ENCODE measurements at places on chromosomes 5 and 9.

DNA sequence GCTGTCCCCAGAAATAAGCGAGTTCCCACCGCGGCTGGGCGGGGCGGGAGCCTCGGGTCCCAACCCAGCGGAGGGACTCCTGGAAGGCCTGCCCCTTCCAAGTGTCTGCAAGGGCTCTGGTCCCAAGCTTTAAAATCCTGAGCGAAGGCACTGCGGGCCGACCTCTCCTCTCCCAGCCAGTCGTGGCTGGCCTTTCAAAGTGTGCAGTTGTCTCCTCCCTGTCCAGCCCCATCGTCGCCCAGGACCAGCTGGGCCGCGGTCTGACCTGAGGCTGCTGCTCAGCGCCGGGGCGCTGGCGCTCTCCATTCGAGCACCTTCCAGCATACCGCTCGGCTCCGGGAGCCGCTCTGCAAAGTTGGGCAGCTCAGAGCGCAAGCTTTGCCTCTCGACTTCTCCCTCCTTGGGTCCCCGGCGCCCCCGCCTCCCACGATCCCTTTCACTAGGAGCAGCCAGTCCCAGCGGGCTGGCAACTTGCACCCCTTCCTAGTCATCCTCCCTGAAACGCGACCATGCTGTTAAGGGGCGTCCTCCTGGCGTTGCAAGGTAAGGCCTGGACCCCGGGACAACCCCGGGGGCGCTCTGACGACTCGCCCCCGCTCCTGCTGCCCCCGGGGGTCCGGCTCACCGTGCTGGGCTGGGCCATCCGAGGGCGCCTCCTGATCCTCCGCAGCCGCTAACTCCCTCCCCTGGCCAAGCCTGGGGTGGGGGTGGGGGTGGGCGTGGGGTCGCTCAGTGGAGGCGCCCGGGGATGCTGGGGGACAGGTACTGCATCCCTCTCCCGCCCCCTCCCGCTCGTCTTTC is at the start of gene MAMDC2:
TSS of gene MAMDC2 (plus strand) at position 160 of the 801 bp plus-strand sequence. CDS start at position 510, 350 bp downstream.
- DNase-seq, result no peak

- no peak for DNase-seq
These were observed 266.6 kb downstream of the PIK3R1 start for GRCh38 chr5:68482199-68482598.

- DNase-seq, result no peak
These were observed 353.0 kb upstream of the KLF4 start for GRCh38 chr9:107842530-107842929.

GRCh38 chr5:37217976-37218375 is 31.2 kb downstream of the CPLANE1 start:
- DNase-seq, result no peak

DNA sequence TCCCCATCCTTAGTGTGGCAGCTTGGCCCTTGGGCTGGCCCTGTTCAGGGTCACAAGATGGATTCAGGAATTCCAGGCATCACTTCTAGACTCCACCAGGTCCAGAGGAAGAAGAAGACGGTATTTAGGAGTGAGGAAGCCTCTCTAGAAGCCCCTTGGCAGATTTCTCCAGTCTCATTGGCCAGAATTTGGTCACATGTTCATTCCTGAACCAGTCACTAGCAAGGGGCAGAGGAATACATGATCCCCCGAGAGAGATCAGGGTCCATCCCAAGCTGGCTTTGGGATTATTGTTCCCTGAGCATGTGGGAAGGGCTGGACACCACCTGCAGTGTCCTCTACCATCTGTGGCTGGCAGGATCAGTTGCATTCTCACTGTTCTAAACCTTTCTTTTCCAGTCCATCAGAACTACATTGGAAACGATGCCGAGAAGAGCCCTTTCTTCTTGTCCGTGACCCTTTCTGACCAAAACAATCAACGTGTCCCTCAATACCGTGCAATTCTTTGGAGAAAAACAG is 48.5 kb downstream of the GARNL3 start:
- no peak for DNase-seq

DNA sequence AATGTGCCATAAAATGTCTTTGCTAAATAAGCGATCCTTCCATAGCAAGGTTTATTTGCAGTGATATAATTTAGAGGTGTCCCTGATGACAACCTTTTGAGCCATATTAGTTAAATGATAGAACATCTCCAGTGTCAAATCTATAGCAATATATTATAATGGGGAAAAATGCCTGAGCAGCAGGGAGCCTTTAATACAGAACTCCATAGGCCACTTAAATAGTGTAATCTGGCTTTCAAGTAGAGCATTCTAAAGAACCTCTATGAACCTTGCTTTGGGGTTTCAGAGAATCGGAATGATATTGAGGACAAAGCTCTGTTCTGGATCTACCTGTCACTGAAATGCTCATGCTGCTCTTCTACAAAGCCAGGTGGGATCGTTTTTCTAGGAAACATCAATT is 96.7 kb upstream of the MEF2C start:
- no peak for DNase-seq

- DNase-seq, result no peak
These were observed 42.5 kb downstream of the SAXO1 start for GRCh38 chr9:18990494-18990893.

DNA sequence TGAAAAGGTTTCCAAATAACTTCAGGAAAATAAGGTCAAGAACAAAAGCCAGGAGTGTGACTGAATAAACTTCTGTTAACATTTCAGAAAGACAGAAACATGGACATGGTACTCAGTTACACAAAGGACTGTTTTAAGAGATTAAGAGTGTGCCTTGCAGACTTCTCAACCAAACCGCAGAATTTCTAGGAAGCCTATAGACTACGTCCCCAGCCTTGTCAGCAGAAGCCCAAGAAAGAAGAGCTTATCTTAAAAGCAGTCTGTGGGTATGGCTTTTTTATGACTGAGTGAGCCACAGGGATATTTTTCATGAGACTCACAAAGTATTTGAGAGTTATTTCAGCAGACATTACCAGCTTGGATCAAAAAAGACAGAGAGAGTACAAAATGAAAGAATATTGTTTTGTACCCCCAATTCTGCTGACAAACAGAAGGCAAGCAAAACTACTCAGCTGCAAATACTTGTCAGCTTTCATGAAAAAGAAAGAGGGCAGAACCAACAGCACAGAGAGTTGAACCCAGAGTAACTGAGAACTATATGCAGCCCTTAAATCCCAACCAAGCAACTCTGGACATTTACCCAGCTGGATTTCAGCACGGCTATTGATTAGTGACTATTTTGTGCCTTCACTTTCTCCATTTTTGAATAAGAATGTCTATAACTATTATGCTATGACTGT is 711.0 kb upstream of the CTNND2 start:
- no peak for DNase-seq

GRCh38 chr9:37675661-37676060 is 24.9 kb downstream of the FRMPD1 start:
- DNase-seq, result no peak

- DNase-seq, result no peak
These were observed 21.1 kb downstream of the AP3B1 start for GRCh38 chr5:78273436-78273835.

DNA sequence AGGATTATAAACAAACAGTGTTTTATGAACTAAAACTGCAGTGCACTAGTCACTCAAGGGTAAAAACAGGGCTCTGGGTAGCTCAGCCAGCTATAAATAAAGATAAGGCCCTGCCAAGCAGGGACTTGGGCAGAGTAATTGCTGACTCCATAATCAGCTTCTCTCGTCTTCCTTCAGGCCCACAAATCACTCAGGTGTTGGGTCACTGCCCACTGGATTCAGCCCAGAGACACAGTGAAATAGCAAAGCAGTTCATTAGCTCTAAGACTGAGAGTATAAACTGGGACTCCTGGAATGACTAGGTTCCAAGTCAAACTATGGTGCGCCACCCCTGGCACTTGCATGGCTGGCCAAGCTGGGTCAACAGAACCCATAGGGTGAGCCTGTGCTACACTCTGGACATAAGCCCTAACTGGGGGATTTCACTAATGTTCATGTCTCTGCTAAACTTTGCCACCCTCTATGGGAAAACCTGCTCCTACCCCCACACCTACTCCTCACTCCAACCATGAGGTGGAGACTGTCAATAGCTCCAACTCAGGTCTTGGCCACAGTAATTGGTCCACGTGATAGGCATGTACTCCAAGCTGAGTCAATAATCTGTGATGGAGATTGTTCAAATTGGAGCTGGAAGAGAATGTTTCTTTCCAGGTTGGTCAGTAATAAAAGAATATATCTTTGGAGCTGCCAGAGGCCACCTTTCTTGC is 158.5 kb downstream of the SLIT3 start:
- peak; percentile 78 for DNase-seq

- DNase-seq, result no peak
These were observed 651.2 kb upstream of the CCNG1 start for GRCh38 chr5:162786234-162786633.

DNA sequence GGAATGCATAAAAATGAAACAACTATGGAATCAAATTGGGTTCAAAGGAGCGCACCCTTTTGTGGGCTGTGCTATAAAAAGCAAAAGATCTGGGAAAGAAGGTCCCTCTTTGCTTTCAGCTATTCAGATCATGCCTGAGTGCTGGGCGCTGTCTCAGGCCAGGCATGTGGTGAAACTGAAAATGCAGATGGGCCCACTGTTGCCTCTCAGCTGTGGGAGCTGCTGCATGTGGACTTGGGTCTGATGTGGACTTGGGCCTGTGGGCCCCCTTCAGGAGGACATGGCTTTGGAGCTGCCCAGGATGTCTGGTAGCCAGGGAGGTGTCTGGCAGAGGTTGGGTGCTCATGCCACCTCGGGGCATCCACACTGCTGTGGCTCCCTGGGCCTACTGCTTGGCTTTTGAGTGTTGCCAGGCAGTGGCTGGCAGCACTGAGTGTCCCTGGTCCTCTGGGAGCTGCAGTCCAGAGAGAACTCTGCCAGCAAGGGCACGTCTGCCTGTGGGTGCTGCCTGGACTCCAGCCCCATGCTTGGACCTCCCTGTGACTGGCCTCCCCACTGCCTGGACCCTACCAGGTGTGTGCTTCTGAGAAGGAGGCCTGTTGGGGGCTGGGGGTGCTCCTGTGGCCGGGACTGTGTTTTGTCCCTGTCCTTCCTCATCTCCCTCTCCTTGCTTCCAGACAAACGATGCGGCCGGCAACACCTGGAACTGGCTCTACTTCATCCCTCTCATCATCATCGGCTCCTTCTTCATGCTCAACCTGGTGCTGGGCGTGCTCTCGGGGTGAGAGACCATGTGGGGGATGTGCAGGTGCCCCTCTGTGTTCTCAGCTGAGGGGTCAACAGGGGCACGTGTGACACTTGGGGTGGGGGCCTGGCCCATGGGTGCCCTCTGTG is 74.3 kb downstream of the CACNA1B start:
- DNase-seq, result no peak

DNA sequence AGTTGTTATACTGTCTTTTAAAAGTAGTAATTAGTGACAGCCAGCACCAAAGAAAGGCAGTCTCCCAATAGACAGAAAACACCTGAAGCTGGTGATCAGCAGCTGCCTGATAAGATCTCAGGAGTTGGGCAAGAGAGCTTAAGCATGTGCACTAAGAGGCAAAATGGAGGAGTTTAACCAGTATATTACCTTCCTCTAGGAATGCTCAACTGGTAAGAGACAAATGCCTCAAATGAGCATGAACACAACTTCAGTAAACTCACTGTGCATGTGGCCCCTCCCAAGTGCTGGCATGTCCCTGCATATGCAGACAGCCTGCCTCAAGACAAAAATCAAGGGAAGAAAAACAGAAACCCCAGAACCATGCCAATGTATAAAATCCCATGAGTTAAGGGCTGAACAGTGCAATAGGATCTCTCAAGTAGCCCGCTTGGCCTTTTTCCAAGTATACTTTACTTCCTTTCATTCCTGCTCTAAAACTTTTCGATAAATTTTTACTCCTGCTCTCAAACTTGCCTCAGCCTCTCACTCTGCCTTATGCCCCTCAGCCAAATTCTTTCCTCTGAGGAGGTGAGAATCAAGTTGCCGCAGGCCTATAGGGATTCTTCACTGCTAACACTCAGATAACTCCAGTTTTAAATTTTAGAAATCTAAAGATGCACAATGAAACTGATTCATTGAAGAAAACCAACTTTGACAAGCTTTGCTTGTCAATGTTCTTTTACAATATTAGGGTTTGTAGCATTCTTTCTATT is 724.8 kb upstream of the RIOK2 start:
- DNase-seq, result no peak

GRCh38 chr5:82760856-82761255 is 316.3 kb downstream of the TMEM167A start:
- DNase-seq, result no peak

DNA sequence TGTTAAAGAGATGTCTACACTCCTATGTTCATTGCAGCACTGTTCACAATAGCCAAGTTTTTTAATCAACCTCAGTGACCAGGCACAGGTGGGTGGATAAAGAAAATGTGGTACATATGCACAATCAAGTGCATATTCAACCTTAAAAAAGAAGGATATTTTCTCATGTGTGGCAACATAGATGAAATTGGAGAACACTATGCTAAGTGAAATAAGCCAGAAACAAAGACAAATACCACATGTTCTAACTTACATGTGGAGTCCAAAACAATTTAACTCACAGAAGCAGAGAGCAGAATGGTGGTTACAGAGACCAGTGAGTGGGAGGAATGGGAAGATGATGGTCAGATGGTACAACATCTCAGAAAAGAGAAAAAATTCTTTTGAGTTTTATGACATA is 31.8 kb downstream of the ANXA1 start:
- DNase-seq, result no peak

DNA sequence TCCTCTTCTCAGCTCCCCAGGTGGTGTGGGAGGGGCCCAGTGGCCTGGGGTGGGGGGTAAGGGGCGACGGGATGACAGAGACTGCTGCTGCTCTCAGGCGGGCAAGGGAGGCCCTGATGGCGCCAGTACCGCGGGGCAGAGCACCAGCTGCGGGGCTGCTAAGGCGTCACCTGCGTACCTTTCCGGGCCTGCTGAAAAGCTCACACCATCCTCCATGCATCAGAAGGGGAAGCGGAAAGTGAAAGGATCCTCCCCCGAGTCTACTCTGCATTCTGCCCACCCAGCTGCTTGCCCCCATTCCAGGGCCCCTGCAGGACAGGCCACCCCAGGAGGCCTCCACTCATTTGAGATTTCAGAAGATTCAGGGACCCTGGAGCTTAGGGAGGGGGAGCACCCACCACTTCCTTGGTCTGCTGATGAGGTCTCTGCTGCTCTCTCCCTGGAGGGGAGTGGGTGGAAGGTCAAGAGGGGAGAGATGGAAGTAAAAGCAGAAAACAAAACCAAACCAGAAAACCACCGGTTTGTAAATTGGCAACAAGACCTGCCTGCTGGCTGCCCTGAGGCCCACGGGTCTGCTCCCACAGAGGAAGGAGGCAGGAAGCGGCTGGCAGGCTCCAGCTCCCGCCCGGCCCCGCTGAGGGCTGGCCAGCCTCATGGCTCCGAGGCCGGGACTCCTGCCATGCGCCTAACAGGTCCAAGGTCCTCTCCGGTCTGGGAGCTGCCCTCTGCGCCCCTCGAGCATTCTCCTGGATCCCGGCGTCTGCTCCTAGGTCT is 33.6 kb downstream of the PRRT1B start:
- no peak for DNase-seq

GRCh38 chr5:87898574-87898973 is 370.1 kb downstream of the TMEM161B start:
- DNase-seq, result no peak

DNA sequence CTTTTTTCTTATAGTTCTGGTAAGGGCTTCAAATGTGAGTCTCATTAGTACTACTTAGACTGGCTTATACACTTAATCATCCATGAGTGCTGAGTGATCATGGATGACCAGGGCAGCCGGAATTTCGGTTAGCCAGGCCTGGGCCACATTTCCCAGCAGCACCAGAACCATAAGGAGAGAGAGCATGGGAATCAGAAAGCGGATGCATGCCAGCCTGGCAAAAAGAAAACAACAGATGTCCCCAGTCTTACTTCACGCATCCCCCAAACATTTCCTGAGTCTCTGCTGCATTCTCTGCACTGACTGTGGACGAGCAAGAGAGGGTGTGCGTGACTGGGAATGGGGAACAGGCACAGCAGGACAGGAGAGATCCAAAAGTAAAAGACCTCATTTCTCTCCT is 371.1 kb upstream of the ZNF608 start:
- no peak for DNase-seq
